Fibroblast of the aortic adventitia (primary cell): ENCODE measurements at places on chromosomes 16 and 17.

- no peak for DNase-seq
Measured at GRCh38 chr16:84314814-84315213, 20.1 kb downstream of the WFDC1 start.

- peak; percentile 95 for DNase-seq
Measured at GRCh38 chr17:78879635-78880186, 23.3 kb downstream of the CEP295NL start.

DNA sequence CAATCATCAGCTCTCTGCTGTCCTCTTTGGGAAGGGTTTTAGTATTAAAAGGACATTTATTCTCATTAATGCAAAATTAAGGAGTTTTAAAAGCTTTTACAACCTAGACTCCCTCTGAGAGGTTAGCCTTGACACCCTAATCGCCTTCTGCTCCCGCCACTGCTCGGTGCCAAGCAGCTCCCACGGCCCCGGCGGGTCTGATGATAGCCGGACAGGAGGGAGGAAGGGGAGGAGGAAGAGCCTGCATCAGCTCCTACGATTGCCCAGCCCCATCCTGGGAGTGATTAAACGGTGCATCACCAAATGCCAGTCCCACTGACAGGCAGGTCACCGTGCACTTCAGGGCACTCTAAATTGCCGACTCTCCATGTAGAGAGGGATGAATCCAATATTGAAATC is 8.3 kb downstream of the SHPK start:
- no peak for DNase-seq

GRCh38 chr17:3802461-3803307 is 1.7 kb upstream of the ITGAE start:
- DNase-seq = peak; percentile 87

DNA sequence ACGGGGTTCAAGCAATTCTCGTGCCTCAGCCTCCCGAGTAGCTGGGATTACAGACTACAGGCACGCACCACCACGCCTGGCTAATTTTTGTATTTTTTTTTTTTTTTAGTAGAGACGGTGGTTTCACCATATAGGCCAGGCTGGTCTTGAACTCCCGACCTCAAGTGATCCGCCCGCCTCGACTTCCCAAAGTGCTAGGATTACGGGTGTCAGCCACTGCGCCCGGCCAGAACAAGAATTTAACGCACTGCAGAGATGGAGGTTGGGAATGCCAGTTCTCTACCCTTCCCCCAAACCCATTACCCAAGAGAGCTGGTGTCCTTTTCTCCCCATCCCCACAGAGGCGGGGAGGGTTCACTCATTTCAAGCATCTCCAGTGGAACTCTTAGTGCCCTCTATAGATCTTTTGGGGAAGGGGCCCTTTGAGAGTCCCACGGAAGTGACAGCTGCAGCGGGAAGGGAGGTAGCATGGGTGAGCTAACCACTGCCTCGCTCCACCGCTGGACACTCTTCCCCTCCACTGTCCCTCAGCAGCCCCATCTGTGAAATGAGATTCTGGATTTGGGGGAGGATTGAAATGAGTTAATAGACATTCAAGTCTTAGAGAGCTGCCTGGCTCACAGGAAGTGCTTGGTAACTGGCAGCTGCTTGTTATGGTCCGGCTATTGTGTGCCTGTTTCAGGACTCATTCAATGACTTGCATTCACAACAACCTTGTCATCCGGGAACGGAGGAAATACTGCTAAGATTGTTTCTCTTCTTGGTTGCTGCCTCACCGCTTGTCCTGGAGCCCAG is 3.5 kb upstream of the UBALD2 start:
- peak; percentile 22 for DNase-seq

DNA sequence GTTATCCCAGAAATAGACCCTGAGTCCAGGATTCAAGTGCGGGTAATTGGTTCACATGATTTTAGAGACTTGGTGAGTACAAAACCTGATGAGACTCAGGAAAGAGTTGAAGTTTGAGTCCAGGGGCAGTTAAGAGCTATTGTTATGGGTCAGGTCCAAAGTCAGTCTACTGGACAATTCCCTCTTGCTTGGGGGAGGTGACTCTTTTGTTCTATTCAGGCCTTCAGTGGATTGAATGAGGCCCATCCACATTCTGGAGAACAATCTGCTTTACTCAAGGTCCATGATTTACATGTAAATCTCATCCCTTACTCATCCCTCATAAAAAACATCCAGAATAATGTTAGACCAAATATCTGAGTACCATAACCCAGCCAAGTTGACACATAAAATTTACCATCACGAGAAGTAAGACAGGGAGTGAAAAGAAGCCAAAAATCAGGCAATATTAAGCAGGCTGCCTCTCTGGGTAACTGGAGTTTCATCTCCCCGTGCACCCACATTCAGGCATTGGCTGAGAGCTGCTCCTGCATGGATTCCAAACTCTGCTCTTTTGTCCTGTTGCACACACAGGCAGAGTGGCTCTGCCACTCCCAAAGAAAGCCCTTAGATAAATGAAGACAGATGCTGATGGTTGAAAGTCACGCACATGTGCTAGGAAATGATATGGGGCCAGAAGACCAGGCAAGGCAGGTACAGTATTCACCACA is 156.0 kb upstream of the SALL1 start:
- no peak for DNase-seq

DNA sequence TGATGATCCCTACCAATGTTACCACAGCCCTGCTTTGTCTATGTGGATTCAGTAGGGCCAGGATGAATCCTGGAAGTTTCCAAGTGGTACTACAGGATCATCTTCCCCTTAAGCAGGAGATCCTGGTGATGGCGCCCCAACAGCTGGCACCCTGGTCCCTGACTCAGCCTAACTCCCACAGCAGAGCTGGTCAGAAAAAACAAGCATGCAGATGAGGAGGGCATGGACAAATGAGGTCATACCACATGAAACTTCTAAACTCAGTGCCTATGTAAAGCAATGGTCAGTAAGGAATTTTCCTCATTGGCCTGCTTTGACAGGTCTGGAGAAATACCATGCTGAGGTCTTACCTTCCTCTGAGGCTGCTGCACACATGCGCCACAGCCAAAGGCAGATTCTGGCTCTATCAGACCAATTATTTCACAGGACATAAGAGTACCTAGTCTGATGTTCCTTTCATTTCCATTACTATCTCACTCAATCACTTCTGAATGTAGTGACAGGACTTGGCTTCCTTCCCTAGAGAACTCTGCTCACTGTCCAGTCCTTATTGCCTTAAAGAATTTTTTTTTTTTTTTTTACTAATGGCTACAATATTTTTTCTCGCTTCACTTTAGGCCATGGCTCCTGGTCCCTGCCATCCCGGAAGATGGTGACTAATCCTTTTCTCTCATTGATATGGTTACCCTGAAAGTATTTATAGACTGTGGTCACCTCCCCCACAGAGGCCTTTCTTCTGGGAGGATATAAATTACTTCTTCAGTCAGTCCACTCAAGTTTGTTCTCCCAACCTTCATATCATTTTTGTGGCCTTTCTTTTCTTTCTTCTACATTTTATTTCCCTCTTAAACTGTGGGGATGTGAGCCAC is 525.2 kb upstream of the PSMD7 start:
- no peak for DNase-seq

DNA sequence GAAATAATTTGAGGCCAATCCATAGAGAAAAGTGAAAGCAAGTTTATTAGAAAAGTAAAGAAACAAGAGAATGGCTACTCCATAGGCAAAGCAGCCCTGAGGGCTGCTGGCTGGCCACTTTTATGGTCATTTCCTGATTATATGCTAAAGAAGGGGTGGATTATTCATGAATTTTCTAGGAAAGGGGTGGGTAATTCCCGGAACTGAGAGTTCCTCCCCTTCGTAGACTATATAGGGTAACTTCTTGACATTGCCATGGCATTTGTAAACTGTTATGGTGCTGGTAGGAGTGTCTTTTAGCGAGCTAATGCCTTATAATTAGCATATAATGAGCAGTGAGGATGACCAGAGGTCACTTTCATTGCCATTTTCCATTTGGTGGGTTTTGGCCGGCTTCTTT is 4.4 kb downstream of the DHRS7B start:
- no peak for DNase-seq

DNA sequence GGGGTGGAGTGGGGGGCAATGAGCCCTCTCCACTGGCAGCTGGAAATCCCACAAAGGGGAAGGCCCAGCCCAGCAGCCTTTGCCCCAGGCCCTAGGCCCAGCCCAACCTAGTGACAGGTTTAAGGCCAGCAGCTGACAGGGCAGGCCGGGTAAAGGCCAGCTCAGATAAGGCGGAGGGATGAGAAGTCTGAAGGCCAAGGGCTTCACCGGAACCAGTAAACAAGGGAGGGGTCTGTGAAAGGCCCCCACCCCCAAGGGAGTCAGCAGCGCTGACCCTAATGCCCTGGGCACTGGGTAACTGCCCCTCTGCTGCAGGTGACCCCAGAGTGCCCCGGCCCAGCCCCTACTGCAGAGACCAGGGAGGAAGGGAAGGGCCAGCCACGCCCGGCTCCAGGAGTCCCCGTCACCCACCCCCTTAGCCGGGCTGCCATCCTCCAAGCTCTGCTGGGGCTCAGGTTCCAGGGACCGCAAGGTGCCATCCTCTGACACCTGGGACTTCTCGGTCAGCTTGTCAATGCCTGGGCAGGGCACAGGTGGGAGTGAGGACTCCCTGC is 17.5 kb downstream of the OTOP3 start:
- no peak for DNase-seq

DNA sequence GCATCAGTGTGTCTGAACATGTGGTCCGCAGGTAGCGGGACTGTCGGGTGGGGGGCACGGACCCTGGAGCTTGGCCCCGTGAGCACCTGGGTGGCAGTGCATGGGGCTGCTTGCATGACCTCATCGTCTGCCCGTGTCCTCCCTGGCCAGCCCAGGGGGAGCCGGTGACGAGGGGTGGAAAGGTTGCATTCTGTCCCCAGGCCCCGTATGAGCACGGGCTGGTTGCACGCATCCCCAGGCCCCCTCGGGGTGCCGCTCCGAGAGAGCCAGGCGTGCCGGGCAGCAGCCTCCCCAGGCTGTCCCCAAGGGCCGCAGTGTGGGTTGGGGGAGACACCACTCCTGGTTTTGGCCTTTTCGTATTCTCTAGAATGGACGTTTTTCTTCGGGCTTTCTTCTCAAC is 29.9 kb downstream of the TSC2 start:
- no peak for DNase-seq

GRCh38 chr16:56797861-56798260 is 67.1 kb upstream of the SLC12A3 start:
- no peak for DNase-seq

DNA sequence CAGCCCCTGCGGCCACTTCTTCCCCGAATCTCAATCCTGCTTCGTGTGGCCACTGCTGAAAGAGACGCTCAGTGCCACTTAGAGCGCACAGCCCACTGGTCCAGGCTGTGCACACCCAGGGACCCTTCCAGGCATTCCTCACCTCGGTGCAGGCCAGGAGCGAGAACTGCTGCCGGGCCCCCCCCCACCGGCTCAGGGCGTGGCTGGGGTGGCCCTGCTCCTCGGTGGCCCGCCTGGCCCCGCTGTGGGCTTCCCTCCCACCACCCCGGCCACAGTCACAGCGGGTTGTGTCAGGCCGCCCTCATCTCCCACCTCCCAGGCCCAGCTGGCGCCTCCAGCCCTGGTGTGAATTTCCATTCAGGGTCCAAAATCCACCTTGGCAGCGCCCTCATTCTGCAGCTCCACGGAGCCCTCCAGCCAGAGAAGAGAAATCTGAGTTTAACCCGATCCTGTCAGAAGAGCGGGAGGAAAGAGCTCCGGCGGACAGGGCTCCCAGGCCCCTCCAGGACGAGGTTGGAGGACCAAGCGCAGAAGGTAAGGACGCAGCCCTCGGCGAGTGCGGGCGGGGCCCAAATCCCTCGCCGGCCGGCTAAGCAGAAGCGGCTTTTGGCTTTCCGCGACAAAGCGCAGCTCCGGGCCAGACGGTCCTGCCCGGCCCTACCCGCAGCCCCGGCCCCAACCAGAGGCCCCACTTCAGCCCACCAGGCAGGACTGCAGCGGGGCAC is 12.0 kb downstream of the TBC1D16 start:
- DNase-seq = no peak

DNA sequence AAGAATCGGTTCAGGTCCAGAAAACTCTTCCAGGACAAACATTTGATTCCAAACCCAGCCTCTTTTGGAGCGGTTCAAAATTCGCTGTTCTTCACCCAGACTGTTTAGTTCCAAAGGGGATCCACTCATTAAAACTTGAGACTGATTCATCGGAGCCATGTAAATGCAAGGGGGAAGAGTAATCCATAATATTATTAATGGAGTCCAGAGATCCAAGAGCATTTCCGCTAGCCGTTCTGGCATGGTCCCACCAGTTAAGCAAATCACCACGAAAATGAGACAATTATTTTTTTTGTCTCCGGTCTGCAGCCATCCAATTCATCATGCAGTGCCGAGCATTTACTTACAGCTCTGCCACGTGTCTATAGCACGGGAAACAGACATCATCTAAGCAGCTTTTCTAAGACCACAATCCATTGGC is 15.1 kb downstream of the CDH8 start:
- no peak for DNase-seq

- peak; percentile 6 for DNase-seq
Measured at GRCh38 chr16:47887496-47887895, 268.3 kb downstream of the ABCC12 start.

DNA sequence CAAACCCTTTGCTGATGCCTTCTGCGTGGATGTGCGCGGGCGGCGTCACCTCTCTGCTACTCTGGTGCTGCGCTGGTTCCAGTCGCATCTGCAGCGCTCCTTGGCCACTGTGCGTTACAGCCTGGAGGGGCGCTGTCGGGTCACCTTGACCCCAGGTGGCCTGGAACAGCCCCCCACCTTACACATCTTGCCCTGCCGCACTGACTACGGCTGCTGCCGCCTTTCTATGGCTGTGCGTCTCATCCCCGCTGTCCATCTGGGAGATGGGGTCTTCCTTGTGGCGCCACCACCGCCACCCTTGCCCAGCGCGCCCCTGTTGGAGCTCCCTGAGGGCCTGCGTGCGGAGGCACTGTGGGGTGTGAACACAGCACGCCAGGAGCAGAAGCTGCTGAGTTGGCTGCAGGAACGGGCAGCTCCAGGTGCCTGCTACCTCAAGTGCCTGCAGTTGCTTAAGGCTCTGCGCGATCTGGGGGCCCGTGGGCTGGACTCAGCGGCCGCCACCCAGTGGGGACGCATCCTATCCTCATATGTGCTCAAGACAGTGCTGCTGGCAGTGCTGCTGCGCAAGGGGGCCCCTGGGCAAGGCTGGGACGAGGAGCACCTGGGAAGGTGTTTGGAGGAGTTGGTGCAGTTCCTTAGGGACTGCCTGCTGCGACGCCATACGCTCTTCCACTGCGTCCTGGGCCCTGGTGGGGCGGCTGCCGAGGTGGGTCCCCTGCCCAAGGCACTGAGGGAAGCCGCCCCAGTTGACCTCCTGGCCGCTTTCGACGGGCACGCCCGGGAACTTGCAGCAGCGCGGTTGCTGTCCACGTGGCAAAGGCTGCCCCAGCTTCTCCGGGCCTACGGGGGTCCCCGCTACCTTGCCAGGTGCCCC is 1.6 kb downstream of the ITPRIPL2 start:
- DNase-seq = no peak

- DNase-seq = no peak
Measured at GRCh38 chr16:73713251-73713650, 583.4 kb upstream of the PSMD7 start.

GRCh38 chr17:63652106-63652505 is 29.9 kb downstream of the MAP3K3 start:
- DNase-seq = no peak

GRCh38 chr17:3990386-3991127 is 26.3 kb upstream of the ATP2A3 start:
- DNase-seq = no peak

GRCh38 chr16:86798247-86799041 is 220.1 kb downstream of the FOXL1 start:
- DNase-seq = peak; percentile 31
